ENCODE measurements at places on chromosomes 6 and 20.

- no peak overlapping the region for H3K4me3 ChIP-seq
- peaks cover 35% of the 10 kb centered on the region for H3K36me3 ChIP-seq
- no peaks in the 10 kb centered on the region for H3K27me3 ChIP-seq
- no peak for DNase-seq
These were observed 166.0 kb downstream of the ARHGAP18 start for GRCh38 chr6:129543981-129544380.

DNA sequence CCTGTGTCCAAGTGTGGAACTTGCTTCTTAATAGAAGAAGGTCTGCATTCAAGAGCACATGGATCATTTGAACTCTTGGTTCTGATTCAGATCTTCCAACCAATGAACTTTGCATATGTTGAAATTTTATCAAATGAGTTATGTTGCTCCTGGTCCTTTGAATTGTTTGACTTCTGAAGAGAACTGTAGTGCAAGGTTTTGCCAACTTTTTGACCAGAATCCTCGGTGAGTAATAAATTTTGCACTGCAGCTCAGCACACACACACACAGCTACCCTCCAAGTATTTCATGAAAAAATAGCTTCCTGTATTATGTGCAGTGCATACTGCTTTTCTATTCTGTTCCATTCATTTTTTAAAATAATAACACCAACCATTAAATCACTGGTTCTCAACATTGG, 67.5 kb downstream of the BFSP1 start:
- DNase-seq: no peak
- H3K27ac ChIP-seq: no peak overlapping the region

DNA sequence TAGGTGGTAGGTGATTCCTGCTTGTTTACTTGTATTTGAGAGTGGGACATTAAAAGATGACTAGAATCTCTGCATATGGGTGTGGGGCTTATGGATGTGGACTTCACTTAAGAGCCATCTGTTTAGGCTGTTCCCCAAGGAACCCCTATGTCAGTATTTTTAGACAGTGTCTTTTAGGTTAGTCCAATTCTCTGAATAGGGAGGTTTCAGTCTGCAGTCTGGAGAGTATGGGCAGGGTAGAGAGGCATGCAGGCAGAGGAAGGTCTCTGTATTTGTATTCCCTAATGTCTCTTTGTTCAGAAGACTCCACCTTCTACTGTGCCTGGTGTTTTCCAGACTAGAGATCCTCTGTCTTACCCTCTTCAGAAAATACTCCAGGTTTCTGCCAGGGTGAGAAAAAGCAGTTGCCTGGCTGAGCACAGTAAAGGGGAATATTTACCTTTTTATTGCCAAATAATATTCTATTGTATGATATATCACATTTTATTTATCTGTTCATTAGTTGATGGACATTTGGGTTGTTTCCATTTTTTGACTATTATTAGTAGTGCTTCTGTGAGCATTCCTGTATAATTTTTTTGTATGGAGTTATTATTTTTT, 19.1 kb downstream of the SLX4IP start:
- H3K4me3 ChIP-seq: no peak overlapping the region
- H3K36me3 ChIP-seq: no peaks in the 10 kb centered on the region
- no peaks in the 10 kb centered on the region for H3K27me3 ChIP-seq
- no peaks in the 10 kb centered on the region for H3K4me1 ChIP-seq
- DNase-seq: no peak

DNA sequence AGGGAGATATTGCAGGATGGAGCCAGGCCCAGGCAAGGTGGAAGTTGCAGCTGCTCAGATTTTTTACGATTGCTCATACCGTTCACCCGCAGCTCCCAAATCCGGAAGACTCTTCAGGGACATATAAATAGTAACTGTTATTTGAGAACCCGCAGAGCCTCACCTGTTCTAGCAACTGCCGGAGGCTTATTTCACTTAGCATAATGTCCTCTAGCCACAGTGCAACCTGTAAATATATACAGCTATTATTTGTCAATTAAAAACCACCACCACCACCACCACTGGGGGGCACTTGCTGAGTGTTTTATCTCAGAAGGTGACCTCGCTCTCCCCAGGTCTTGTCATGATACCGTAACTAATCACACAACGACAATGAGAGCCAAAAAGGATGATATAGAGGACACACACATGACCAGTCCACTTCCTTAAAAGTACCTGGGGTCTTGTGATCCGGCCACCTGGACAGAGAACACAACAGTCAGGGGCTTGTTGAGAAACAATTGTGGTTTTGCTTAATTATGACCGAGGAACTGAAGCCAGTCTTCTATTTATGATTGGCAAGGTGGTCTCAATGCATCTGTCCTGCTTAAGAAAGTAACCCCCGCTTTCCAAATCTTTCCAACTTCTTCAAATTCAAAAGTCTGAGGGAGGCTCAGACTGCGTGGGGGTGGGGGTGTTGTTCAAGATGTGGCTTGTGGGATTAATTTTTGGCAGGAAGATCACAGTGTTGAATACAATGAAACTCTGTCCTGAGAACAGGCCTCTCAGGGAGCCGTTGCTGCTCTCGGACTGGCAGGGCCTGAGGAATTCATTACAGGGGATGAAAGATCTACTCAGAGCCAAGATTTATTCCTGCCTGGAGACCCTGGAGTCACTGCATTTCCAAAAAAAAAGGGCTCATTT, 107.7 kb upstream of the PRND start:
- H3K4me3 ChIP-seq: no peak overlapping the region
- peak; percentile 32 for DNase-seq
- peaks cover 21% of the 10 kb centered on the region for H3K27me3 ChIP-seq
- no peaks in the 10 kb centered on the region for H3K36me3 ChIP-seq
- no peaks in the 10 kb centered on the region for H3K4me1 ChIP-seq
- no peak overlapping the region for H3K27ac ChIP-seq

DNA sequence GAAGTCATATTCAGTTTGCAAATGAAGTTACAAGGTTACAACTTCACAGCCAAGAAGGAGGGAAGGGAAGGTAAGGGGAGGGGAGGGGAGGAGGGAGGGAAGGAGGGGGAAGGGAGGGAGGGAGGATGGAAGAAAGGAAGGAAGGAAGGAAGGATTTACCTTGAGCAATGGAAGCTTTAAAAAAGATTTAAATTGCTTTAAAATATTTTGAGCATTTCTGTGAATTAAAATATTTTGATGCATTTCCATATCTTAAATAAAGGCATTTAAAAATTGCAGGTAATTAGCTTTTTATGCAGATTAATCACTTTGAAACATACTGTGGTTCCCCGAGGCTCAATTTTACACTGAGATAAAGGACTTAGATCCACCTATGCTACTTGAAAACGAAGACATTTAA, 618.0 kb downstream of the TFAP2A start:
- no peaks in the 10 kb centered on the region for H3K27me3 ChIP-seq
- no peak for DNase-seq
- no peaks in the 10 kb centered on the region for H3K36me3 ChIP-seq
- no peak overlapping the region for H3K27ac ChIP-seq
- no peaks in the 10 kb centered on the region for H3K4me1 ChIP-seq

GRCh38 chr20:5569021-5569420, 181.2 kb upstream of the SHLD1 start:
- H3K27me3 ChIP-seq: no peaks in the 10 kb centered on the region
- H3K36me3 ChIP-seq: peaks cover 88% of the 10 kb centered on the region
- peak; percentile 58 for DNase-seq
- no peak overlapping the region for H3K27ac ChIP-seq

DNA sequence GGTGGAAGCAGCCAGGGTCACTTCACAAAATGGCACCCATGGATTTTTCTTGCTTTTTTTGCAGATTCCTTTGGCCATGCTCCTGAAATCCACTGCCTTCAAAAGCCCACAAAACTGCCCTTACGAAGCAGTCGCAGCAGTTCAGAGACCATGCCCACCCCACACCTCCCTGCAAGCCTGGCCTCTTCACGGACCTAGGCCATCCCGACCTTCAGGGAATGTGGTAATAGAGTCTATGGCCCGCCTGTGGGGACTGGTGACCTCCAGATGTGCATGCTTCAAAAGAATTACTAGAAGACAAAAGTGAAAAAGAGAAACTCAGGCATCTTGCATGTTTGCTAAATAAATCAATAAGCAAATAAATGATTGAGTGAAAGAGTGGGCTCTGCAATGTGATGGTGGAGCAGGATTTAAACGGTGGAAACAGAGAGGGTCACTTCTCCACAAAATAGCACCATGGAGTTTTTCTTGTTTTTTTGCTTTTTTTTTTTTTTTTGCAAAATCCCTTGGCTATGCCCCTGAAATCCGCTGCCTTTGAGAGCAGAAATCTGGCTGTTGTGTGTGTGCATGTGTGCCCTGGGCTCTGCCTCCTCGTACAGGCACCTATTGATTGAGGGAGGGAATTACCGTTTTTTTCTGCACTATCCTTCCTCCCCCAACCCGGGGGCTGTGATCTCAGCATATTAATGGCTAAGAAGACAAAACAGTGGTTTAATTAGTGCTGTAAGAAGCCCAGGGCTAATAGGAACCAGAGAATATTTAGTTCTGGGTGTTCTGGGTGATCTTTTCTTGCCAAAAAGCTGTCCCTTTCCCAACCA, 107.4 kb downstream of the PXDC1 start:
- no peaks in the 10 kb centered on the region for H3K27me3 ChIP-seq
- no peaks in the 10 kb centered on the region for H3K36me3 ChIP-seq
- H3K4me1 ChIP-seq: no peaks in the 10 kb centered on the region
- DNase-seq: no peak
- H3K27ac ChIP-seq: no peak overlapping the region
- H3K4me3 ChIP-seq: no peak overlapping the region

- H3K27me3 ChIP-seq: peaks cover 39% of the 10 kb centered on the region
- no peak overlapping the region for H3K4me3 ChIP-seq
- no peak overlapping the region for H3K27ac ChIP-seq
These were observed 3.2 kb downstream of the PRRT1 start for GRCh38 chr6:32148289-32149091.

DNA sequence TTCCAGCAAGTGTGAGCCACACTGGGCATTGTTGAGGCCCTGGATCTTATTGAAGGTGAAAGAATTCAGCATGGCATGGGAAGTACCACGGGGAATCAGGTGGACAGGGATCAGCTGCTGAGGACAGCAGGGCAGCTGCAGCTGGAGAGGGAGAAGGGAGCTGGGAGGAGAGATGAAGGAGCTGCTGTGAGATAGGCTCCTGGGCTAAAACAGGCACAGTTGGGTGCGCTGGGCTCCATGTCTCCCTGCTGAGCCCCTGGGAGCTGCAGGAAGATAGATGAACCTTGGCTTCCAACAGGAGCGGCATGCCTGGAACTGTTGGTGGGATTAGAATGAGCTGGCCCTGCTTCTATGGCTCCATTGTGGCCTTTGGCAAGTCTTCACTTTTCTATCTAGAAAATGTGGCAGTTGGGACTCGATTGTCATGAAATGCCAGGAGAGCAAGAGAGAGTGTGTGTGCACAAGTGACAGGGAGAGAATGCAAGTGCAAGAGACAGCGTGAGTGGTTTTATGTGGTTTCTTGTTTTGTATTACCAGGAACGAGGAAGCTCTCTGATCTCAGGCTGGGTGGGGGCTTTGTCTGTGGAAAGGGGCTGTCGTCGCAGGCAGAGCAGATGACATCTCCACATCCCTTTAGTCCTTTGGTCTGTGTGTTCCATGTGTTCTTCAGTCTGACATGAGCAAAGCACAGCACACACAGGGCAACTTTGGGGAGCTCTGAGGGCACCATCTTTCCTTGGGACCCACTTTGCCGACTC, 20.4 kb downstream of the SNPH start:
- no peak overlapping the region for H3K4me3 ChIP-seq
- peaks cover 23% of the 10 kb centered on the region for H3K36me3 ChIP-seq
- H3K27ac ChIP-seq: no peak overlapping the region
- no peaks in the 10 kb centered on the region for H3K27me3 ChIP-seq
- DNase-seq: no peak

DNA sequence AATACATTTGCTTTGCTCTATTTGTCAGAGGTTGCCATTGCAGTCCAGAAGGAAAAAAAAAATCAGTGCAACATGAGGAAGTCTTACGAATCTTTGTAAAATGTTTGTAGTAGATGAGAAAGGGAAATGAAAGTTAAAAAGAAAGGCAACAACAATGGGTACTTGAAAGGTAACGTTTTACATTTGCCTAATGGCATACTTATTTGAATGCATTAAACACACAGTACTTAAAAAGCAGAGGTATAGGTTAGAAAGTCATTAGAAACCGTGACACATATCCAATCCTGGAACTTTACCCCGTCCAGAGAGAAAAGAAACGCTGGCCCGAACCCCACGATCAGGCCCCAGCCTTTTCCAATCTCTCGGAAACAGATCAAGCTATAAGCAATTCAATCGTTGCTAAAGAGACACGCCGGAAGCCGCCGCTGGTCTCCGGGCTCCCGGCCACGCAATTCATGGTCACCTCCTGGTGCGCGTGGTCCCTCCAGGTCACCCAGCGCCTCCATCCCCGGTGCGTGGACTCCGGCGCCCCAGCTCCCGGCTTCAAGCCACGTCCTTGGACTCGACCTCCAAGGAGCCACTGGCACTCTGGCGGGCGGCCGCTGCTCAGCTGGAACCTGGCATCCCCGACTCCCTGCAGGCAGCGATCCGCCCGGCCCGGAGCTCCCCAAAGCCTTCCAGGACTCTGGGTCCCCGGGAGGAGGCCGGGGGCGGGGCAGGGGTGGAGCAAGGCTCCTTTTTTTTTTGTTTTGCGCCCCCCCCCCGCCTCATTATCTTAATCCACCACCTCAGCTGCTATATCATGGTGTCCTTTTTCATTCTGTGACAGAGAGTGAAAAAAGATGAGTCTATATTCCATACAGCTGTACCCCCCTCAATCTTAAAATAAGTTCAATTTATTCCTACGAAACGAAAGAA, at the start of gene SLC18B1:
Gene SLC18B1, minus strand, starts transcription at position 687 of the 918 bp plus-strand sequence. Its CDS starts 181 bp downstream, at position 506.
- no peaks in the 10 kb centered on the region for H3K4me1 ChIP-seq
- peaks cover 4% of the 10 kb centered on the region for H3K36me3 ChIP-seq
- no peaks in the 10 kb centered on the region for H3K27me3 ChIP-seq
- peak within 1 kb of the TSS; percentile 45 for H3K27ac ChIP-seq

GRCh38 chr20:49753133-49753532, 39.5 kb upstream of the B4GALT5 start:
- peaks cover 9% of the 10 kb centered on the region for H3K27me3 ChIP-seq
- H3K27ac ChIP-seq: no peak overlapping the region
- H3K4me1 ChIP-seq: no peaks in the 10 kb centered on the region
- H3K36me3 ChIP-seq: no peaks in the 10 kb centered on the region

DNA sequence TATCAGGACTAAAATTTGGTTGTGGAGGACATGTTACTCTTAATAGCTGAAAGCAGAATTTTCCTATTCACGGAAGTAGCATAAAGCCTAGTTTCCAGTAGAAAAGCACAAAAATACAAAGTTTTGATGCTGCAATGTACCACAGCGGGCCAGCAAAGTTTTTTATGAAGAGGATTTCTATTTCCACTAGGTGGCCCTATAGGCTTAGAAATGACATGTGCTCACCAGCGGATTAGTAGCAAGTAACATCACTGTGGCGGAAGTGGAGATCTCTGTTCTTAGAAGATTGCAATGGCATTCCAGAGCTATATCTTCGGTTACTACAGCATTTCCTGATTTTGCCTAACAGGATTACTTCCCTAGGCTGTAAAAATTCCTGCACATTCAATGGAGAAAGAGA, 1219.0 kb upstream of the EYS start:
- peak; percentile 16 for DNase-seq
- no peaks in the 10 kb centered on the region for H3K4me1 ChIP-seq
- no peak overlapping the region for H3K4me3 ChIP-seq
- no peaks in the 10 kb centered on the region for H3K36me3 ChIP-seq

- H3K27me3 ChIP-seq: no peaks in the 10 kb centered on the region
- peaks cover 9% of the 10 kb centered on the region for H3K4me1 ChIP-seq
- H3K4me3 ChIP-seq: no peak overlapping the region
These were observed 6.0 kb downstream of the LHFPL5 start for GRCh38 chr6:35810971-35811698.

- H3K27me3 ChIP-seq: no peaks in the 10 kb centered on the region
- no peak overlapping the region for H3K27ac ChIP-seq
- H3K36me3 ChIP-seq: no peaks in the 10 kb centered on the region
- no peak overlapping the region for H3K4me3 ChIP-seq
These were observed 173.7 kb downstream of the MBOAT1 start for GRCh38 chr6:20038410-20039204.
